ENCODE measurements at places on chromosomes 16 and 17.

DNA sequence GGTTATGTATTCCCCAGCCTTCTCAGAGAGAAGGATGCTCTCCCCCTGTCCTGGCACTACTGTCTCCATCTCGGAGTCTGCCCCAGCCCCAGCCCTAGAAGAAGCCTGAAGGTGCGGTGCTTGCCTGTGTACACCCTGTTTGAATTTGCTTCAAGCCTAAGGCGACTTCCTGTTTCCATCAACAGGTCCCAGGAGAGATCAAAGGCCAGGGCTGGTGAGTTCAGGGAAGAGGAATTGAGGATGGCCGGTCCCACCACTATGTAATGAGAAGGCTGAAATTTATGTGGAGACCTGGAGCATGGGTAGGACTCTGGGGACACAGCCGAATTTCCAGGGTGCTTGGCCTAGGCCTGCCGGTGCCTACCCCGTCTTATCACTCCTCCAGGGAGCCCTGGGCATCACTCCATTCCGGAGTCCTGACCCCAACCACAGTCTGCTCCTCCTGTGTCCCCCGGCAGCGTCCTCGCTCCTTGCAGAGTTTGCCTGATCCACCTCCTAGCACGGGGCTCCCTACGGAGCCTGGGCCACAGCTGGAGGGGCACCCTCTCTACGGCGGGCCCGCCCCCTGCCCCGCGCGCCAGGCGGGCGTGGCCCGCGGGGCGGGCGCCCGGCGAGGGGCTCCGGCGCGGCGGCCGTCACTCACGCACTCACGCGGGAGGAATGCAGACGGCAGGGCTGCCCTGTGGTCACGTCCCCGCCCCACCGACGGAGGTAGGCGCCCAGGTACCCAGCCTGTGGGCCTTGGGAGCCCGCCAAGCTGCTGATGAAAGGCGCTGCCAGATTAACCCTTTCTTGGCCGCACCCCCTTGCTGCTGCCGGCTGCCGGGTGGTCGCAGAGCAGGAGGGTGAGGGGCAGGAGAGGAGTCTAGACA is 53.8 kb upstream of the TAC4 start:
- no peak for DNase-seq

DNA sequence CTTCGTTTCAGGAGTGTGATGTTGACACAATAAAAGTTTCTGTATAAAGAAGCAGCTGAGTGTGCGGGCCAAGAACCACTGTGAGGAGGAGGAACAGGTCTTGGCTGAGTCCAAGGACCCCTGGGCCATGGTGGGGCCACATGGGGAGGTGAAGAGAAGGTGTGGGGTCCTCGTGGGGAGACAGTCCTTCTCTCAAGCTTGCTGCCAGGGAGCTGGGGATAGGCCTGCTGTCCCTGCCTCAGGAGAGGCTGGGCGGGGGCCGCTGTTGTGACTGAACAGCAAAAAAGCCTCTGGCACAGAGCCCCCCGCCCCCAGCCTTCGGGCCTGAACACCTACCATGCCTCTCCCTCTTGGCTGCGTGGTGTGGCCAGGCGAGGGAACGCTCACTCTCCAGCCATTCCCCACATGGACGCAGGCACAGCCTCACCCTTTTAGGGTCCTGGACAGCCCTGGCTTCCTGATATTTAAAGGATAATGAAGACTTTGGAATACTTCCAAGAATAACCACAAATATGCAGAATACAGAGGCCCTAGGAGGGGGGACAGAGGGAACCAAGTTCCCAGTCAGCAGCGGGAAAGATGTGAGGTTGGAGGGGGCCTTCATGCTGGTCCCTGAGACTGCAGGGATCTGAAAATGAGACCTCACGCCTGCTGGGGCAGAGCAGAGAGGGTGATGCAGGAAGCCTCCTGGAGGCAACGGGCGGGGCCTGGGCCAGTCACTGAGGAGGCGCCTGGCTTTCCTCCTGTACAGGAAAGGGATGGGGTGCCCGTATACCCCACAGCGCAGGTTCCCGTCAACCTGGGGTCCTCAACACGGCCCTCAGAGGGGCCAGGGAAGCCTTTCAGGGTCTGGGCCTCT is 100.0 kb upstream of the CREBBP start:
- DNase-seq: no peak

GRCh38 chr17:28008513-28008912 is 34.0 kb upstream of the NLK start:
- DNase-seq: peak; percentile 14

DNA sequence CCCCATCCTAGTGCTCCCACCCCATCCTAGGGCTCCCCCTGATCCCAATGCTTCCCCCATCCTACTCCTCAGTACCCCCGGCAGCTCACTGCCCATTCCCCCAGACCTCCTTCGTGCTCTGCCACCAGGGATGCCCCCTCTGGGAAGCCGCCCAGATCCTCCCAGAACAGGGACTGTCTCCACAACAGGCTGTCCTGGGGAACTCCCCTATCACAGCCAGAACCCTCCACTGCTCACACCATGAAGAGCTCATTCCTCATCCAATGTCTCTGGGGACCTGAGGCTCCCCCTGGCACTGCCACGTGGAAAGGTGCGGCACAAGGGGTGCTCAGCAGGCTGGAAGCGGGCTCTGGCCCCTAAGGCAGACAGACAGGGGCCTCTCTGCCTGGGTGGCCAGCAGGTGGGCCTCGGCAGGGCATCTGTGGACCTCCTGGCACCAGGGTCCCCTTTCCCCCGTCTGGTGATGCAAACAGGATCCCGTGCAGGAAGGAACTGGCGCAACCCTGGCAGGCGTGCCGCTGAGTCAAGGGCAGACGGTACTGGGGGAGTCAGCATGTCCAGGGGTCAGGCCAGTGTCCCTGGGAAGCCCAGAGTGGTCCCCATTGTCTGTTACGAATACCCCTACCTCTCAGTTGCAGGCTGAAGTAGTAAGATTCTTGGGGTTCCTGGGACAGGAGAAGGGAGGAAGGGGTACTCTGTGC is 14.8 kb upstream of the PVALEF start:
- no peak for DNase-seq

GRCh38 chr17:79721993-79722671 is 8.6 kb upstream of the ENPP7 start:
- no peak for DNase-seq

DNA sequence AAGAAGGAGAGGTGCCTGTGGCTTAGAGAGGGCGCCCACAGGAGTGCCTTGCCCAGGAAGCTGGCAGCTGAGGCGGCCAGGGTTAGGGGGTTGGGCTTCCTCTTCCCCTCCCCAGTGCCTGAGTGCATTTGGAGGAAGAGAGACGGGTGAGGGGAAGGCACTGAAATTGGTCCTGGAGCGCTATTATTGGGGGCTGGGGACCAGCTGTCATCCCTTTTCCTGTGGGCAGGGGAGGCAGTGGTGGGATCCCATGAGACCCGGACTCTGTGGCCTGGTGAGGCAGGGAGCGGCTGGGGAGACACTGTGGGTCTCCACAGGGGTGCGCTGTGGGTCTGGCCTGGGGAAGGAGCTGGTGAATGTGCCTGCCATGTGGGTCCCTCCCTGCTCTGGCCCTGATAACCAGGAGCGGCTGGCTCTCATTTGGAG is 259.7 kb downstream of the SEC14L1 start:
- DNase-seq: no peak

GRCh38 chr16:66847533-66848067 is 3.4 kb downstream of the CA7 start:
- DNase-seq: no peak

DNA sequence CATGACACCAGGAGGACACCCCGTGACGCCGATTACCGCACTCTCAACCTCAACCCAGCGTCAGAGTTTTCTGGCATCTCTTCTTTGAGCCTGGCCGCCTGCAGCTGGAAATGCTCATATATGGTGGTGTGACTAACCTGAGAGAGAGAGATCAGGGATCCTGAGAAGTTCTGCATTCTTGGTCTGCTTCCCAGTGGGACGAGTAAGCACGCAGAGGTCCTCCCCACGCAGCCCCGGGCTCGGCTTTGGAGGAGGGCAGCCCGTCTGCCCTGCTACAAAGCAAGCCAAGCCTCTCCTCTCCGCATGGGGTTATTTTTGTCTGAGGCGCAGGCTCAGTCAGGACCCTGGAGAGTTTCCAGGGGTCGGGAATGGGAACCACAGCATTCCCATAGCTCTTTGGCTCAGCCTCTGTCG is 16.5 kb downstream of the CRISPLD2 start:
- DNase-seq: peak; percentile 80

DNA sequence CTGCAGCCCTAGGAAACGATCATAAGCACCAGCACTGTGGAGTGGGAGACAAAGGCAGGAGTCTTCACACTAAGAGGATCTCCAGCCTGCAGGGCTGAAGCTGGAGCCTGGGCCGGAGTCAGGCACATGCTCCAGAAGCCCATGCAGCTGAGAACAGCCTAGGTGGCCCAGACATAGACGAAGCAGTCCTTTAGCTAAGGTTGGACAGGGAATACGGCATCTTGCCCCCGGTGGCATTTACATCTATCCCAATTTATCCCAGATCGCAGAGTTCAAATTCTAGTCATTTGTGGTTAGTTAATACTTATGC is 13.9 kb downstream of the TSPOAP1 start:
- DNase-seq: no peak

DNA sequence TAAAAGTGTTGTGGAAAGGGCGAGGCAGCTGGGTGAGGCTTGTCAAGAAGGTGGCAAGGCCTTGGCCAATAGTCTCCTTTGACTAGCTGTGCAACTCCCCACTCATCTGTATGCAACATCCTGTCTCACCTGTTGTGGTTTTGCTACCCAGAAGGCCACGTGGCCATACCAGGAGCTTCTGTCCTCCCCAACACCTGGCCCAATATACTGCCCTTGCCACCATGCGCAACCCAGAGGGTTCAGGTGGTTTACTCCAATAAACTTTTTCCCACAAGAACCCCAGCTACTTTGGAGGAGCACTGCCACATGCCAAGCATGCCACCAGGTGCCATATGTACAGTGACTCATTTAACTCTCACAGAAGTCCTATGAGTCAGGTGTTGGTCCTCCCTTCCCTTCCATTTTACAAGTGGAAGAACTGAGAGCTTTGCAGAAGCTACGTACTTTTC is 10.2 kb downstream of the MYO19 start:
- no peak for DNase-seq

- no peak for DNase-seq
Measured at GRCh38 chr17:57108671-57109392, 23.8 kb downstream of the AKAP1 start.

DNA sequence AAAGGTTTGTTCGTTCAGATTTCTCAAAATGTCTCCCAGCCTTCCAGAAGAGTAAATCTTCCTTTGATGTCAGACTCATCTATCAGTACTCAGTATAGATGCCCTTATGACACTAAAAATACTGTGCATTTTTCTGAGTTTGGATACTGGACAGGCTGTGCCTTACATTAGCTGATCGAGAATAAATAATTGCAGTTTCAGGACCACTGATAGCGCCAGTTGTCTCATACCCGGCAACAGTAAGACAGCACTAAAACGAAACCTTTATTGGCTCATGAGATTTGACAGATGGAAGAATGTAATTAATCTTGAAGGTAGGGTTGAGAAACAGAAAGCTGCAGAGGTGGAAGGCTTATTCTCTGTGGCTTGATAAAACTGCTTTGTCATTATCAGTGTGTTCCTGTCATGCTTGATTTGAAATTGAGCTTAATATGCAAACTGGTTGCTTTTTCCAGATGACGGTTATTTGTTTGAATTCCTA is 1.2 kb downstream of the ATP6V0A1 start:
- no peak for DNase-seq

DNA sequence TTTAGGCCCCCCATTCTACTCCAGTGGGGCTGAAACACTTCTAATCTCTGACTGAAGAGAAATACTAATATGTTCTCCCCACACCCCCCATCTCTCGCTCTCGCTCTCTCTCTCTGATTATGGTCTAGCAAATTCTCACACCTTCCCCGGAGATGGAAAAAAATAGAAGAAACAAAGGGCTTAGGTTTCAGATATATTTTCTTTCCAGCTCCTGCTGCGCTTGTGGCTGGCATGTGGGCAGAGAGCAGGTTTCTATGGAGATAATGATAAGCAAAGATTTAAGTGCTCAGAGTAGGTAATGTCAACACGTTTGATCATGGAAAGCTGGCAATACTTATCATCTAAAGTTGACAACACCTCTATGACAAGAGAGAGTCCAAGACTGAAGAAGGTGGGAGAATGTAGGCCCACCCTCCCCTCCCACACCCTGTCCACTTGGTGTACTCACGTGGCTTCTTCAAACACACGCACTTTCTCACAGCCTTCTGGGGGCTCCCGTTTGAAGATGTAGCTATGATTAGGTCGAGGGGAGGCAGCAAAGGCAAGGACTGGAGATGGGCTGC is 8.0 kb upstream of the SLC35B1 start:
- no peak for DNase-seq

Measured in HS-5 (cell line).